Activated T-helper 1 cell treated with anti-CD3 and anti-CD28 coated beads, Interleukin-2, amount 50 U/mL, for 16 hours (primary cell): ENCODE measurements at places on chromosomes 16 and 17.

GRCh38 chr16:86060381-86061317 is 161.7 kb downstream of the IRF8 start:
- DNase-seq = no peak

DNA sequence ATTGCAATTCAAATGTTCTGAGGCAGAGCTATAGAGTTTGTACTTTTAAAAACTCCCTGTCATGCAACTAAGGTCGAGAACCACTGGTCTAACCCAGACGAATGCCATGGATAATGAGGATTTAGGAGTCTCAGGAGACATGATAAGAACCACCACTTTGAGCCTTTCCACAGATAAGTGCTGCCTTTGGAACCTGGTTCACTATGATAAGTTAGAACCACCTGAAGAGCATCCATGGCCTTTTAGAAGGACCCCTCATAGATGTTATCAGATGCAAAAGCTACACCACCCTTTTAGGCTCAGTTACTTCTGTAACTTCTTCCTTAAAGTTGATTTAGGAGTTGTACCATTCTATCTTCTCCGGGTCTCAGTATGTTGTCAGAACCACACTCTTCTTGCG is 350.6 kb upstream of the CCL2 start:
- no peak for DNase-seq

- no peak for DNase-seq
Measured at GRCh38 chr17:28871056-28871579, 16.3 kb downstream of the ERAL1 start.

DNA sequence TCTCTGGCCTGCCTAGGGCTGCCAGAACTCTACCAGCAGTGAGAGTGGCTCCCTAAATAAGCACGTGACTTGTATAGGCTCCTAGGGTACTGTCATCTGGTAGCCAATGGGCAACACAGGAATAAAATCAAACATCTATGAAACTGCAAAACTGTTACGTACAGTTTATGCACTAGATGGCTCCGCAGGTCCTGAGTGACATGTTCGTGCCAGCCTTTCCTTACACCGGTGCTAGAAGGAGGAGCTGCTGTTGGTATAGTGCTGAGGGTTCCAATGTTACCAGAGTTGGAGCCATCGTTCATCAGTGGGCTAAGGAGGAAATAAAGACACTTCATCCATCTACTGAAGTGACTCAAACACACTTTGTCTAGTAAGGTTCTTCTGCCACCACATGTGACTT is 63.2 kb upstream of the TRAP1 start:
- DNase-seq = no peak

GRCh38 chr16:75093598-75094540 is 22.7 kb downstream of the LDHD start:
- no peak for DNase-seq

GRCh38 chr17:30174556-30174955 is 57.9 kb downstream of the NSRP1 start:
- DNase-seq = no peak

DNA sequence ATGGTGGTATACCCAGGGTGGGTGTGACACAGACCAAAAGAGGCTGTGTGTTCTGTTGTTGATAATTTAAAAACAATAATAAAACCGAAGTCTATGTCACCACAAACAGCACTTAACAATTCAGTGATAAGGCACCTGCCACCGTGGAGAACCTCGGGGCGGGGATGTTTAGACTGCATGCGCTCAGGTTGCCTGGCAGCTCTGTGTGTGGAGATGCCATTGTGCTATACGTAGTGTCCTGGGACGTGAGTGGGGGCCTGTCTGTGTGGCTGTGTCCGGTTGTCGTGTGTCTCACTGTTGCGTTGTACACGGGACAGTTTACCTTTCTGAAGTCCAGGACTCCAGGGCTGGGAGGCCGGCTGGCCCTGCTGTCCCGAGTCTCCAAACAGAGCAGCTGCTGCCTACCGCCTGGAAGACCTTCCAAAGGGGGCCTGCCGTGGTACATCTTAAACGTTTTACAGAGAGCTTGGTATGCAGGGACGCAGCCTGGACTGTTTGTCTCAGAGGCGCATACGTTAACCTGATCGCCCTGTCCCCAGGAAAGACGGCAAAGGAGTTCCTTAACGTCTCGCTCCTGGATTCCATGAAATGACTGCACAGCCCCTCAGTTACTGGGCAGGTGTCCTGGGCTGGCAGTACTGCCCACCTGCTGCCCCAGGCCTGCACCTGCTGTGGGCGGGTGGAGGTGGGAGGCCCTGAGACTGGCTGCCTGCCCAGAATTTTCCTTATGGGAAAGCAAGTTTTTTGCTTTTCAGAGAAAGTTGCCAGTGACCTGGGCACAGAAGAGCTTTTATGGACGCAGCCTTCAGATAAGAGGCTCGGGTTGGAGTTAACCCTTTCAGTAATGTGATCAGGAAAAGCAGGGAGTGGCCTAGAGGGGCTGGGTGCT is 19.0 kb downstream of the SPIRE2 start:
- no peak for DNase-seq

DNA sequence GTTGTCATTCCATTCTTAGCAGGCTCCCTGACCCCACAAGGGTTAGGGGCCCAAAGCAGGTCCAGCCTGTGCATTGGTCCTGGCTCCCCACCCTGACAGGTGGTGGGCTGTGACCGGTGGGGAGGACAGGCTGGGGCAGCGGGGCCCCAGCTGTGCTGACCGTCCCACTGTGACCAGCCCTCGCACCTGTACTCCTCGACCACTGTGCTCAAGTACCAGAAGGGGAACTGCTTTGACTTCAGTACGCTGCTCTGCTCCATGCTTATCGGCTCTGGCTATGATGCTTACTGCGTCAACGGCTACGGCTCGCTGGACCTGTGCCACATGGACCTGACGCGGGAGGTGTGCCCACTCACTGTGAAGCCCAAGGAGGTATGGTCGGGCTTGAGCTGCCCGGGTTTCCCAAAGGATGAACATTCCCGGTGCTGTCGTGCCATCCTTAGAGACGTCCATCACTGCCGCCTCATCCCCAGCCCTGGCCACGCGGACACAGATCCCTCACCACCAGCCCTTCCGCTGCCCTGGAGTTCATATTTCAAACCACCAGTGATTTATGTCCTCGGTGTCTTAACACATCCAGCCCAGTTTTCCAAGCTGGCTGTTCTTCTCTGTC is 7.3 kb downstream of the DRC7 start:
- no peak for DNase-seq

DNA sequence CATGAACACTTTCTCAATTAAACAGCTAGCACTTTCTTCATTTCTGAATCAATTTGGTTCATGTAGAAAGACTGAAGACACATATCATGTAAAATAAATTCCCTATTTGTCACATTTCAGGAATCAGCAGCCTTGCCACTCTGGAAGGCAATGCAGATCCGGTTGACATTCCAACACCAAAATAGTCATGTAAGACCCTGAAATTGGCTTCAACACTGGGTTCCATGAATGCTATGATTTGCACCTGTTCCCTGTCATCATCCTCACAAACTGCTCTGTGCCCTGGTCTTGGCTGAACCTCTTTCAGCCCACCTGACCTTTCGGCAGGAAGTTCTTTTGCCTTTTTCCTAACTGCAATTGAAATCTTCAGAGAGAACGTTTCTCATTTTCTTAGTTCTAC is 156.9 kb downstream of the CDH8 start:
- DNase-seq = no peak

- DNase-seq = no peak
Measured at GRCh38 chr16:57616876-57617275, 11.6 kb upstream of the ADGRG1 start.

DNA sequence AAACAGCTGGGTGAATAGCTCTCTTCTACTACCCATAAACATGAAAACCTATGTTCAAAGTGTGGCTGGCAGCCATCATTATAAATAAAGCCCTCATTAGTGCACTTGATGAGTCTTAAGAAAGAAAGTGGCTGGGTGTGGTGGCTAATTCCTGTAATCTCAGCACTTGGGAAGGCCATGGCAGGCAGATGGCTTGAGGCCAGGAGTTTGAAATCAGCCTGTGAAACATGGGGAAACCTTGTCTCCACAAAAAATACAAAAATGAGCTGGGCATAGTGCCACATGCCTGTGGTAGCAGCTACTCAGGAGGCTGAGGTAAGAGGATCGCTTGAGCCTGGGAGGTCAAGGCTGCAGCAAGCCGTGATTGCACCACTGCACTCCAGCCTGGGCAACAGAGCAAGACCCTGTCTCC is 28.3 kb upstream of the APPBP2 start:
- no peak for DNase-seq

DNA sequence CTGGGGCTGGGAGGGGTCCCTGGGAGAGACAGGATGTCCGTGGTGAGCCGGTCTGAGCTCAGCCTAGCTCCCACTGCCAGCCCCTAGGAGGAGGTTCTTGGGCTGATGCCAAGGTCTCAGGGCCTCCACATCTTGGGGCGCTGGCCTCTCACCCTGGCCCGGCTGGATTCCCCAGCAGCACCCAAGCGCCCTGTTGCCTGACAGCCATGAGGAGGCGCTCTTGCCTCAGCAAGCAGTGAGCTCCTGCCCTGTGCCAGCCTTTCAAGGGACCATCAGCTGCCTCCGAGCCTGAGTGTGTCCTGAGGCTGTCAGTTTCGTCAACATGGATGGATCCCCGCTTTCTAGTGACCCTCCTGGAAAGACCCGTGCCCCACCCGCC is 234.9 kb upstream of the CIBAR2 start:
- no peak for DNase-seq

DNA sequence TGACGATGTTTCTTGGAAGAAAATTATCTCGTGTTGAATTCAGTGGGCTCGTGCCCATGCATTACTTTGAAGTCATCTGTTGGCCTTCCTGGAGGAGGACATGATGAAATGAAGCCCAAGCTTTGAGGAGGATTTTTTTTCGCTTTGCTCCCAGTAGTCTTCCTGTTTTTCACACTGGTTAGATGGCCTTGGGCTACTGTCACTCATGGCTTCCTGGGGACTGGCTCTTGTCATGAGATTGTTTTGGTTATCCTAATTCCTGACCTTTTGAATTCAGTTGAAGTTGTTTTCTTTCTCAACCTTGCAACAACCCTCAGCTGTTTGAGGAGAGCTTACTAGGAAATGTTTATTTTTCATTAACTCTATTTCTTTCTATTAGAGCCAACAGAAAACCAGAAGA is 430.7 kb downstream of the HS3ST3B1 start:
- no peak for DNase-seq

DNA sequence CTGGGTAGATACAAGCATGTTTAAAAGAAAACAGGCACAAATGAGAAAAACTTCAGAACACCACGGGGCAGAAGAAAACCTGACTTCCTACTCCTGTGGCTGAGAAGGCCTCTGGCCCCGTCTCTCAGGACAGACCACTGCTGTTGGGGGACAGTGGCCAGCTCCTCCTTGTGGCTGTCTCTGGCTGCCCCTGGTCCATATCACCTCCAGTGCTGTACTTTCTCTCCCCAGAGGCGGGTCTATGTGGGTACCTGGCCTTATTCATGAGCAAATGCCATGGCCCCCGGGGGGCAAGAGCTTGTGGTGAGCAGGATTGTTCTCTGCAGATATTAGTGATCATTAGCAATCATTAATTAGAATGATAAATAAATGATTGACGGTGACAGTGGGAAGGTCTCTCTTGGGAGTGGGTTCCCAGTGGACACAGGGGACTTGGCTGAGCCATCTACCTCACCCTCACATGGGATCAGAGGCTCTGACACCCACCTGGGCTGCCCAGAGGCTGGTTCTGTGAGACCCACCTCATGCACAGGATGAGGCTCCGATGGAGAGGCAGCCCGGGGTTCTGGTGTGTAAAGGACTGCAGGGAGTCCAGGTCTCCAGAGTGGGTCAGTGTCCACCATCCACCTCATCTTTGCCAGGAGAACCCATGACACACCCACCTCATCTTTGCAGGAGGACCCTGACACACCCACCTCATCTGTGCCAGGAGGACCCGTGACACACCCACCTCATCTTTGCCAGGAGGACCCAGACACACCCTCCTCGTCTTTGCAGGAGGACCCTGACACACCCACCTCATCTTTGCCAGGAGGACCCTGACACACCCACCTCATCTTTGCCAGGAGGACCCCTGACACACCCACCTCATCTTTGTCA is 30.6 kb upstream of the CBFA2T3 start:
- DNase-seq = no peak

DNA sequence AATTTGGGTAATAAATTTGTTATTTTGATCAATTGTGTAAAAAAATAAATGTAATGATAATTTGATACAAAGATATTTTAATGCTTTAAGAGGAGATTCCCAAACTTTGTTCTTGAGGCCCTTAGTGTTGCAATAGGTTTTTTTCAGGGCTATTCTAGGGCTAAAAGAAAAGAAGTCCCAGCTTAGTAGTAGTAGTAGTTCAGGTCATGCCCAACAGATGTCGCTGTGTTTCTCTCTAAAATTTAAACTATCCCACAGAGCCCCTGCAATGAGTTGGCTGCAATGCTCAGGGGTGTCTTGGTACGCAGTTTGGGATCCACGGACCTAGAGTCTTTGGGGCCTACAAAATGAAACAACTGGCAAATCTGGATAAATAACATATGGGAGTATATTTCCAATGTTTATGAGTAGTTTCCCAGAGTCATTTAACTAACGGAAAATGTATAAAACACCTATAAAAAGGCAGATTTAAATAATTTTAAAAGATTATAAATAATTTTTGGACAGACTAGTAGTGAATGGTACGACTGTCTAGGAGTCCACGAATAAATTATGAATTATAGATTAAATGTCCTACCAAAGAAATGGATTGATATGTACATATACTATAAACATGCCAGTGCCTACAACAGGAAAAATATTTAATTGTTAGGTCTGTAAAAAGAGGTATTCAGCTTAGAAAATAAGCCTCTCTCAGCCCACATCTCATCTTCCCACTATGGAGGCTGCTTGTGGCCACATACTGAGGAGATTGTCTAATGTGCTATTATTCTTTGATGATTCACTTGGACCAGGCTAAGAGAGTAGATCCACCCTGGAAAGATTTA is 228.5 kb upstream of the PMFBP1 start:
- DNase-seq = no peak

GRCh38 chr16:88286301-88286923 is 96.3 kb upstream of the ZNF469 start:
- DNase-seq = no peak

DNA sequence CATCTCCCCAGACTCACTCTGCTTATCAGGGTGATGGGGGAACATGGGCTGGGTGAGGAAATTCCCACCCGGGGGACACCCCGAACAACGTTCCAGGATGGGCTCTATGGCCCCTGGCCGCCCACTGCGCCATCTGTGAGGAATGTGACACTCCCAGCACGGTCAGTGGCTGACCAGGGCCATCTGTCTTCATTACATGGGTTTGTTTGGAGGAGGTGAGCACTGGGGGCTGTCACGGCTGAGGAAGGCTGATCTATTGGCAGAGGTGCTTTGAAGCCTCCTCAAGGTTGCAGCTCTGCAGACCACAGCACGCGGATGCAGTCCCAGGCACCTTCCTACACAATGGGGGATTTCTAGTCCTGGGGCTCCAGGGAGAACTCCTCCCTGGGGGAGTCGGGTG is 214.1 kb upstream of the FOXF1 start:
- no peak for DNase-seq

GRCh38 chr16:78778101-78779004 is 678.9 kb downstream of the WWOX start:
- DNase-seq = no peak

- DNase-seq = no peak
Measured at GRCh38 chr17:78329263-78330059, 30.4 kb downstream of the SOCS3 start.
